Stimulated activated naive B cell treated with anti-CD40 and anti-IgM and Interleukin-4, amounts not matched to agents 10 μg/mL and 1 μg/mL and 100 μg/mL, for 72 hours (primary cell): ENCODE measurements at places on chromosomes 3 and 15.

GRCh38 chr3:189138901-189139610 is 32.7 kb upstream of the TPRG1 start:
- H3K4me3 ChIP-seq = no peak overlapping the region
- H3K4me1 ChIP-seq = no peaks in the 10 kb centered on the region
- no peak overlapping the region for H3K27ac ChIP-seq
- no peak for DNase-seq
- H3K36me3 ChIP-seq = no peaks in the 10 kb centered on the region

GRCh38 chr3:159859836-159860235 is 128.8 kb upstream of the IL12A start:
- DNase-seq = no peak
- no peaks in the 10 kb centered on the region for H3K27me3 ChIP-seq
- no peak overlapping the region for H3K27ac ChIP-seq
- H3K4me3 ChIP-seq = no peak overlapping the region
- H3K4me1 ChIP-seq = peaks cover 32% of the 10 kb centered on the region
- no peaks in the 10 kb centered on the region for H3K36me3 ChIP-seq

GRCh38 chr3:113551820-113552219 is 19.5 kb downstream of the SIDT1 start:
- H3K27me3 ChIP-seq = no peaks in the 10 kb centered on the region
- peaks cover 33% of the 10 kb centered on the region for H3K36me3 ChIP-seq
- DNase-seq = no peak
- no peak overlapping the region for H3K4me3 ChIP-seq
- no peak overlapping the region for H3K27ac ChIP-seq
- peaks cover 35% of the 10 kb centered on the region for H3K4me1 ChIP-seq

DNA sequence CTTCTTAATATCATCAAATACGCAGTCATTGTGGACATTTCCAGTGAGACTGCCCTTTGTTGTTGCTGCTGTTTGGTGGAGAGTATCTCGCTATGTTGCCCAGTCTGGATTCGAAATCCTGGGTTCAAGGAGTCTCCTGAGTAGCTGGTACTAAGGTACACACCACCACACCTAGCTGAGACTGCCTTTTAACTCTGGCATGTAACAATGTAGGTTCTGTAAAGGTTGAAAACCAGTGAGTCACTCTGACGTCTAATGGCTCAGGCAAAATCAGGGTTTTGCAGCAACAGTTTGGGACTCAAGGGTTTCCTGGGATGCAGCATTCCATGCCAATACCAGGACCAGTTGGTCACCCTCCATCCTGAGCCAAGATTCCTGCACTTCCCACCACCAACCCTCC is 52.2 kb downstream of the AQP9 start:
- DNase-seq = no peak
- no peak overlapping the region for H3K27ac ChIP-seq
- no peaks in the 10 kb centered on the region for H3K4me1 ChIP-seq
